GF-D8 (cell line): ENCODE measurements at places on chromosomes 7 and 10.

DNA sequence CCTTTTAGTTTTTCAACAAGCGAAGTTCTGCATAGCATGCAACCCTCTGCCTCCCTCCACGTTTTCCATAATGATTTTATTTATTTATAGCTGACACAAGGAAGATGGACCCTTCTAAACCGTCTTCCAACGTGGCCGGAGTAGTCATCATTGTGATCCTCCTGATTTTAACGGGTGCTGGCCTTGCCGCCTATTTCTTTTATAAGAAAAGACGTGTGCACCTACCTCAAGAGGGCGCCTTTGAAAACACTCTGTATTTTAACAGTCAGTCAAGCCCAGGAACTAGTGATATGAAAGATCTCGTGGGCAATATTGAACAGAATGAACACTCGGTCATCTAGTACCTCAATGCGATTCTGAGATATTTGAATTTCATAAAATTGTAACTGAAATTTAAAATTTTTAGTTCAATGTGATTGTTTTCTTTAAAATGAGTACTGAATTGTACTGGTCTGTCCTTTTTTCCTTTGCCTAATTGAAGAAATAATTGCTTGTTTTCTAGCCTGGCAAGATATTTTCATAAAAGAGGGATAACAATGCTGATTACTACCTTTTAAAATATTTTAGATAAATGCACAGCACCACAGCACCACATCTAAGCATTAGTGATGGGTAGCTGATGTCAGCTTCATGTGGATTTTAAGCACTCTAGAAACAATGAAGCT is 41.5 kb upstream of the SLC39A12 start:
- DNase-seq, result no peak

DNA sequence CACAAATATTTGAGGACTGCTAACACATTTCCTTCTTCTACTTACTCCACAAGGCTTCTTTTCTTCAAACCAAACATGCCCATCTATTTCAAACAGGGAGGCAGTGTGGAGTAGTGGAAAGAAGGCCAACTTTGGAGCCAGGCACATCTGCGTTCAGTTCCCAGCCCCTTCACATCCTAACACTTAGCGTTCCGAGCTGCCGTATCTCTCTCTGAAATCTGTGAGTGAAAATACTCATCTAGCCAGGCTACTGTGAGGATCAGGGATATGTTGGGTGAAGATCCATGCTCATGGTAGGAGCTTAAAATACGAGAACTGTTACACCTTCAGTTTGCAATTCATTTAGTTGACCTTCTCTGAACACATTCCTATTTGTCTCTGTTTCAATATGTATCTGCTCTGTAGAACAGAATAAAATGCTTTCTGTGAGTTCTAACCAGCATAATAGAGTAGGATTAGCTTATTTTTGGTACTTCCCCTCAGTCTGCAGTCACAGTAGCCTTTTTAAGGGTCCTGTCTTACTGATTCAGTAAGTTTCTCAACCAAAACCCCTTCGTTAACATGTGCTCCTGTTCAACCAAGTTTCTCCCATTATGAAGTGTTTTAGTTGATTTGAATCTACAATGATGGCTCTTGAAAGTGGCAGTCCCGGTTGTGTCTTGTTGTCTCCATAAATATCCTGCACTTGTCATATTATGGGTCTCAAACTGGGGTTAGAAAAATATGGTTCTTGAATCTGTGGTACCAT is 3.3 kb upstream of the MEST start:
- no peak for DNase-seq

DNA sequence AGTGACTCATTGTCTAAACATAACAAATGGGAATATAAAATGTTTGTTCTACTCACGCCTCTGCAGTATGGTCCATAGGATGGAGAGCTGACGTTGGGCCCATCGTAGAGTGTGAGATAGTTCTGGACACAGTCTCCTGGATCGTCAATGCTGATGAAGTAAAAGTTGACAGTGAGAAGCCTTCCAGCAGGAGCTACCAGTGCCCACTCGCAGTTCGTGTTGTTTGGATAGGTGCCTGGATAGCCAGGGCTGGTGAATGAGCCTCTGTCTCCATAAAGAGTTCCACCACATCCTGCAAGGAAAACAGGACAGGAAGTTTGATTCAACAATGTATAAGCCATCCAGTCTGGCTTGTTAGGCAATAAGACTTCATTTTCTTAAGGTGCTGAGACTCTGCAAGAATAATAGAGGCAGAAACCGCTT is 79.6 kb downstream of the OR13A1 start:
- DNase-seq, result no peak

DNA sequence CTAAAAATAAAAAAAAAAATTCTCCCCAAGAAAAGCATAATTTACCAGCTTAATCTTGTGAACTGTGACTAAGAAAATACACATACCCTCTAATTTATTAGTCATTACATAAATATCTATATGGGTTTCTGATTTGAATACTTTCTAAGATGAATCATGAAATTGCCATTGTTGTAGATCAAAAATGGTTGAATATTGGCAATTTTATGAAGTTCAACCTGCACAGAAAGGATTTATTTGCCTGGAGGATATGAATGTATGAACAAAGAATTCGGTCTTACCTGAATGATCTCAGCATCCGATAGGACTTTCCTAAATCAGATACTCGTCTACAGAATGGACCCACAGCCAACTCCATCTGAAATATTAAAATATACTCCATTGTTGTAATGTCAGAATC is 61.5 kb downstream of the HBP1 start:
- no peak for DNase-seq

GRCh38 chr10:106631016-106631702 is 533.3 kb downstream of the SORCS1 start:
- DNase-seq, result no peak

DNA sequence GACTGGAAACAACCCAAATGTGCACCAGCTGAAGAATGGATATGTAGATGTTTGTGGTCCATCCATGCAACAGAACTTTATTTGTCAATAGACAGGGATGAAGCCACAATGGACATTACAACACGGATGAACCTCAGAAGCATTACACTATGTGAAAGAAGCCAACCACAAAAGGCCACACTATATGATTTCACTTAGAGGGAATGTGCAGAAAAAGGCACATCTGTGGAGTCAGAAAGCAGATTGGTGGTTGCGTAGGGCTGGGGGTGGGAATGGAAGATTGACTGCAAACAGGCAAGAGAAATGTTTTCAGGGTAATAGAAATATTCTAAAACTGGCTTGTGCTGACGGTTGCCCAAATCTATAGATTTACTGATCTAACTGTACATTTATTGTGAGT is 34.3 kb upstream of the WASHC2A start:
- DNase-seq, result no peak

DNA sequence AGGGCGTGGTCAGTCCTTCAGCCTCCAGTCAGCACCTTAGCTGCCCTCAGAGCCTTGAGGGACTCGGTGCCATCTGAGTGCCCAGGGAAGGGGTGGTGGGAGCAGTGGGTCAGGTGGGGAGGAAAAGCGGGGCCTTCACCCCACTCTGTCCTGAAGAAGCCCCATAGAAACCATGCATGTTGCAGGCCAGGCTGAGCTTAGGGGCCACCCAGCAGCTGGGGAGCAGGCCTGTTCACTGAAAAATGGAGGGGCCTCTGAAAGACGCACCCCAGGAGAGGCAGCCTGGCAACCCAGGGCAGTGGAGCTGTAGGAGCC is 144.3 kb downstream of the GRID1 start:
- DNase-seq, result no peak

DNA sequence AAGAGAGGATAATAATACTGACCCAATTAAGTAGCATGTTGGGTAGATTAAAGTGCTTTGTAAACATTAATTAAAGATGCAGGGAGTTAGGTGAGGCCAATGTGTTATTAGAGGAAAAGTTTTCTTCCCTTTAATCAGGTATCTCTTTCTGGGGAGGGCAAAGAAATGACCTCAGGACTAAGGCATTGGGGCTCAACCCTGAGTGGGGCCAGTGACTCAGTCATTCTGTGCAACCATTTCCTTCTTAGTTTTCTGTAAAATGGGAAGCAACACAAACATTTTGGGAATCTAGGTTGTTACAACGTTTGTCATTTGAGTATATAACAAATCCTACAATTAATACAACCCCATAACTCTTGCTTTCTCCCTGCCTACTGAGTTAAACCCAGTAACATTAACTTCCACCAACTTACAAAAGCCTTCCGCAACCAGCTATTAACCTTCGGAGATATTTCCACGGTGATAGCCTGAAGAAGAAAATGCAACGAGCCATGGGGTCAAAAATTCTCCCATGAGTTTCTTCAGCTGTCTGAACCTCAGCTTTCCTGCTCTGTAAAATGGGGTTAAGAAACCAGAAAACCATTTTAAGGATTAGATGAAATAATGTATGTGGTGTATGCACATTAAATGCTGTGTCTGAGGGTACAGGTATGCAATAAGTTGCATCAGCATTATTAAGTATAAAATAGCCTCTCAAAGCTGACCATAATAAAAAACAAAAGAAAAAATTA is 965 bp upstream of the PROSER2 start:
- DNase-seq, result no peak

GRCh38 chr10:83657487-83657886 is 481.8 kb upstream of the GHITM start:
- DNase-seq, result no peak

- no peak for DNase-seq
Measured at GRCh38 chr7:18200266-18200665, 172.6 kb upstream of the PRPS1L1 start.

- DNase-seq, result no peak
Measured at GRCh38 chr10:5618829-5619228, 47.6 kb downstream of the ASB13 start.

DNA sequence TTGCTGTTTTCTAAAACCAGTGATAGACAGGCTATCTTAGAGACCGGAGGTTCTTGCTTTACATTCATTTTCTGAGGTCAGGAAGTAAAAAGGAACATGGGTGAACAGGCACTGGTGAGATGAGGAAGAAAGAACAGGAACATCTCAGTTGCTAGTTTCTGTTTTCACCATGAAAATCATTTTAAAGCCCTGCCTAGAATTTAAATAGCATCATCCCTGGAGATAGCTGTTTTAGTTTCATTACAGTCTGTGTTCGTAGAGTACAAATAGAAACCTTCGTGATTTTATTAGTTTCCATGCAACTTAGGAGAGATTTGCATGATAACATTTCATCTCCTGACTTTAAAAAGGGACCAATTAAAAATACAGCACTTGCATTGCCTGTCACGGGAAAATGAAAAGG is 14.7 kb downstream of the KCNMA1 start:
- no peak for DNase-seq

- no peak for DNase-seq
Measured at GRCh38 chr7:137888241-137888640, 41.5 kb upstream of the DGKI start.

GRCh38 chr7:47371733-47372368 is 210.1 kb downstream of the TNS3 start:
- DNase-seq, result no peak

GRCh38 chr7:99109108-99110051 is 34.5 kb downstream of the SMURF1 start:
- peak; percentile 75 for DNase-seq

DNA sequence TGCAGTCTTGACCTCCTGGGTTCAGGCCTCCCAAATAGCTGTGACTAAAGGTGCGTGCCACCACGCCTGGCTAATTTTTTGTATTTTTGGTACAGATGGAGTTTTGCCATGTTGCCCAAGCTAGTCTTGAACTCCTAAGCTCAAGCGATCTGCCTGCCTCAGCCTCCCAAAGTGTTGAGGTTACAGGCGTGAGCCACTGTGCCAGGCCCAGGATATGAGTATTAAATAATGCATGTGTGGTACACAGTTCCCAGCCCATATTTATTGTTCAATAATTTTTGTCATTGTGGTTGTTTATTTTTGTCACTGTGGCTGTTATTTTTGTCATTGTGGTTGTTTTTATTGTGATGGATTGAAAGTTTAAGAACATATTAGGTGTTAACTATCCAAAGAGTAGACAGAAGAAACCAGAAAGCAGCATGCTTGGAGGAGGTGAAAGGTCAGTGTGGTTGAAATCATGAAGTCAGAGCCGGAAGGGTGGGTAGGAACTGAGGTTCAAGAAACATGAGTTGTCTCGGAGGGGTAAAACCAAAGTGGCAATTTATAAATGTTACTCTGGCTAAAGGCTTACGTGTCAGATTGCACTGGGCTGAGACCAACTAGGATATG is 45.0 kb downstream of the MRC1 start:
- no peak for DNase-seq

- DNase-seq, result no peak
Measured at GRCh38 chr10:91635401-91636400, 2.8 kb upstream of the PPP1R3C start.

GRCh38 chr7:99098286-99098823 is 45.6 kb downstream of the SMURF1 start:
- no peak for DNase-seq

DNA sequence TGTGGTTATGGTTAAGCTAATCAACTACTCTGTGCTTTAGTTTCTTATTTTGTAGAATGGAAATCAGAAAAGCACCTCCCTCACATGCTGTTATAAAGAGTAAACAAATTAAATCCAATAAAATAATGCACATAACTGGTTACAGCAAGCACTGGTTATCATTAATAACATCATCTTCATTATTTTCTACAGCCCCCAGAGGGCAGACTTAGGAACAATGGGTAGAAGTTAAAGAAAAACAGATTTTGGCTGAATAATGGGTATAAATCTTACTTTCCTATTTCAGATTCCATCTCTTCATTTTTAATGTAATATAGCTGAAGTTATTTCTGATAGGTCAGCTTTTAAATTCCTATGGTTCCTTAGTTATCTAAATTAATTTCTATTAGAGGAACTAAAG is 126.5 kb downstream of the DOCK4 start:
- no peak for DNase-seq

GRCh38 chr10:128630787-128631252 is 504.6 kb upstream of the MKI67 start:
- DNase-seq, result no peak

- no peak for DNase-seq
Measured at GRCh38 chr7:28738412-28738811, 219.7 kb downstream of the TRIL start.

DNA sequence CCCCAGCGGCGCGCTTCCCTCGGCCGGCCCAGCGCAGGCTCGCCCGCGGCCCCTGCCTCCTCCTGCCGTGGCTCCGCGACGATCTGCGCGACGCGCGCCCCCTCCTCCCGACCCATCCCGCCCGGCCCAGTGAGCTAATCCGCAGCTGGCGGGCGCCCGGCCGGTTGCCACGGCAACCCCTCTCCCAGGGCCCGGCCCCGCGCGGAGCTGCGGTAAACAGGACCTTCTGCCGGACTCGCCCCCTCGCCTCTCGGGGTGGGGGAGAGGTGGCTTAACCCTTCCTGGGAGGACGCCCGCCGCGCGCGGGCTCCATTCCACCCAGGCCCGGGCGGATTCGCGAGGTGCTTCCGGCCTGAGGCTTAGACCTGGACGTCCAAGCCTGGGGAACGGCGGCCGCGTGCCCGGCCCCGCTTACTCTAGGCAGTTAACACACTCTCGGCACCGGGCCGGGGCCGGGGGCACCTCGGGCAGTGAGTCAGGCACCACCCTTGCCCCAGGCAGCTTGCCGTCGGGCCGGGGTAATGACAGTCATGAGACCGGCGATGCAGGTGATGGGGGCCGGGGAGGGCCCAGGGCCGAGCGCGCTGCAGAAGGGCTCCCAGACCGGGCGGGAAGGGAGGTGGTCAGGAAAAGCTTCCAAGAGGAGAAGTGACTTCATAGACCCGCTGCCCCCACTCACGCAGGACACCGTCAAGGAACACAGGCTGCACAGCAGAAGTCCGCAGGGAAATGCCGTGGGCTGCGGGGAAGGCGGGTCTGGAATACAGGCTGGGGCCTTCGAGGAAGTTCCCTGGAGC is at the start of gene DENND2A:
Gene DENND2A (minus strand): TSS at position 87 of the 797 bp plus-strand sequence. CDS start 38,416 bp downstream, outside the sequence.
- DNase-seq, result no peak

GRCh38 chr10:5510281-5511072 is 11.1 kb upstream of the CALML5 start:
- no peak for DNase-seq

GRCh38 chr7:37040330-37040729 is 316.0 kb upstream of the AOAH start:
- DNase-seq, result no peak

GRCh38 chr10:78831461-78831860 is 237.3 kb upstream of the ZMIZ1 start:
- DNase-seq, result no peak
